ENCODE measurements at places on chromosomes 11 and 22.

DNA sequence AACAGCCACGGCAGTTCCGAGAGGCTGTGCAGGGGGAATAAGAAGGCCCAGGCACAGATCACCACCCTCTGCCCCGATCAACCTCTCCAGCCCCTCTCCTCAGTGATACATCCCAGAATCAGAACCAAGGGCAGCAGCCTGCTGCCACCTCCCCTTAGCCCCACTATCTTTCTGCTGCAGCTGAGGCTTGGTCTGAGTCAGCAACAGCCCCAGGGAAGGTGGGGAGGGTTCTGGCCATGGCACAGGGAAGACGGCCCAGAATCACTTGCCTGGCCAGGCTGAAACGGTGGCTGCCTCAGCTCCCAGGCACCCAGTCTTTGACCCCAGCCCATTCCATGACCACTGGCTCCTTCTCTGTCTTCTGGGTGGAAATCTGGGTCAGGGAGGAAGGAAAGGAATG lies 2.3 kb downstream of the CHID1 start:
- no peak for DNase-seq

- DNase-seq = no peak
These were observed 404.3 kb downstream of the JRKL start for GRCh38 chr11:96794152-96794551.

DNA sequence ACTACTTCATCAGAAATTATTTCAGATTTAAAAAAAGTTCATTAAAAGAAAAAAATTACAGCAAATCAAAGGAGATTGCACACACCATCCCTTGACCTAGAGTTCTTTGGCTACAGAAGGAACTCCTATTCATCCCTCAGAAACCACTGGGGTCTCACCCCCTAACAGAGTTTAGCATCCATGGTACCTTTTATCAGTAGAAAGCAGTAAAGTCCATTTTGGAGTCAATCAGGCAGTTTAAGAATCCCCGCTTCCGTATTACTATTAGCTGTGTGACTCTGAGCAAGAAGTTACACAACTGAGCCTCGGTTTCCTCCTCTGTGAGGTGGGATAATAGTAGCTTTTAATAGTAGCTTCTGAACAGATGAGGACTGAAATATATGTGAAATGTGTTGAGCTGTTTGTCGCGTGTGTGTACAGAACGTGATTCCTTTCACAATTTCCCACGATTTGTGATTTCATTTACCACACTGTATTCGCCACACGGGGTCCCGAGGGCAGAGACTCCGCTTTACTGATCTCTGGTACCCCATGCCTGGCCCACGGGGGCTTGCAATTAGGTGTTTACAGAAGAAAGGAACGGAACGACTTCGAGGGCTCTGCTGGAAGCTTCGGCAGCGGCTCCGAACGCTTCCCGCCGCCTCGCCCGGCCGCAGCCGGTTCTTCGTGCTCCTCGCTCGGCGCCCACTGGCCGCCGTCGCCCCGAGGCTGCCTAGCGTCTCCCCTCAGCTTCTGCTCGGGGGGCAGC lies 72.5 kb upstream of the ZBED5 start:
- no peak for DNase-seq

DNA sequence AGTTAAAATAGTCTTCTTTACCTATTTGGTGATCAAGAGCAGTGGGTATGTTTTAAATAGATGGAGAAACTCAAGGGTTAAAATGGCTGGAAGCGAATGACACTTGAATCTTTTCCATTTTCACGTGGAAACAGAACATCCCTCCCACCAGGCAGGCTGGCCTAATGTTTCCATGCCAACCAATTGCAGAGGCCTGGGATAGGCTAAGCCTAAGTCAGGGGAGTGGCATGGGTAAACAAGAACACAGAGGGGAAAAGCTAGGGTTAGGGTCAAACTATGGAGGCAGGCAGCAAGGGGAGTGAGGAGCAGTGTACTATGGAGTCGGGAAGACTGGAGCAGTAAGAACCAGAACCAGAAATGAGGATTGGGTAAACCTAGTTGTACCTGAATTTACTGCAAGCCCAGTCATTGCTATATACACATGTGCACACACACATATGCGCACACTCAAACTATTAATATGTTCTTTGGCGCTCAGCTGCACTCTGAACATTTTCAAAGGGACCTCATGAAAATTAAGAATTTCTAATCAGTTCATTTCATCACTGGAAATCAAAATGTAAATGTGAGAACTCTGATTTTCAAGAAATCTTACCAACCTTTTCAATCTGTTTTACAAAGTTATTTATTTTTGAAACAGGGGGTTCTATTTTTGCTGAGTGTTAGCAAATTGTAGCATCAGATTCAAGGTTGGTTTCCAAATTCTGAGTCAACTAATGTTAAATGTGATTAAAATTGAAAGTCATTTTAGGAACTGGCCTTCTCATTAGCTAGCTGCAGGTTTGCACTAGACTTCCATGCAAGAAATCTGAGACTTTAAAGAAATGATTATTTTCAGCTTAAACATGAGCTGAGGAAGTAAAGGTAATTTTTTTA lies 327.0 kb upstream of the CCDC90B start:
- DNase-seq = no peak

DNA sequence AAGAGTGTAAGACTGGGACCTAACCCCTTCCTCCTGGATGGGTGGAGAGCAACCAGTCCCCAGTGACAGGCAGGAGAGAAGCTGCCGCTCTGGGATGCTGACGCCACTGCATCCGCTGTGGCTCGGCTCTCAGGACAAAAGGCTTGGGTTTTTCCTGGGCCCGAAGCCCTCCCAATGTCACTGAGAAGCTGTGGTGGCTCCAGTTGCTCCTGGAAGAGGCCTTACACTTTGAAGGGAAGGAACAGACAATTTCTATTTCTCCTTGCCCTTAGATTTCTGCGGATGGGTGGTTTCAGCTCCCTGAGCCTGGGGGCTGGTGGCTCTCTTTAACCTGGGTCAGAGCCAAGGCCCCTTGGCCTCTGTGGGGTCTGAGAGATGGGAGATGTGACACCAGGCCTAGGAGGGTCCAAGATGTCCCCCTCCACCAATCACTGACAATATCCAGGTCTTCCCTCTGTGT lies 21.4 kb downstream of the TPBGL start:
- no peak for DNase-seq

GRCh38 chr22:50485221-50486131 lies 1.2 kb upstream of the MIOX start:
- no peak for DNase-seq

DNA sequence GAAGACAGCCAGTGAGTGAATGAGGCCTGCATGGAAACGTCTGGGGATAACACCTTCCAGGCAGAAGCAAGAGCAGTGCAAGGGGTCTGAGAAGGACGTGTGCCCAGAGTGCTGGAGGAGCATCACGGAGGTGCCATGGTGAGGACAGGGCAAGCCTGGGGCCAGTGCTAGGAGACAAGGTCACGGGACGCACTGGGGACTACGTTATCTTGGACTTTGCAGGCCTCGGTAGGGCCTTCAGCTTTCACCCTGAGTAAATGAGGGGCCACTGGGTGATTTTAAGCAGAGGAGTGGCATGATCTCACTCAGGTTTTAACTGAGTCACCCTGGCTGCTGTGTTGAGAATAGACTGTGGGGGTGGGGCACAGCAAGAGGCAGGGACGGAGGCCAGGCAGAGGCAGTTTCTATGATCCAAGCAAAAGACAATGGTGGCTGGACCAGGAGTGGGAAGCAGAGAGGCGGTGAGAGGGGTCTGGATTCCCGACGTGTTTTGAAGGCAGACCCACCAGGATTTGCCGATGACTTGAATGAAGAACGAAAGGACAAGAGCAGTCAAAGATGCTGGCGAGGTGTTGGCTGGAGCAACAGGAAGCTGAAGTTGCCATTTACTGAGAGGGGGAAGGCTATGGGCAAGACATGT lies 102.7 kb upstream of the PARVA start:
- DNase-seq = no peak

DNA sequence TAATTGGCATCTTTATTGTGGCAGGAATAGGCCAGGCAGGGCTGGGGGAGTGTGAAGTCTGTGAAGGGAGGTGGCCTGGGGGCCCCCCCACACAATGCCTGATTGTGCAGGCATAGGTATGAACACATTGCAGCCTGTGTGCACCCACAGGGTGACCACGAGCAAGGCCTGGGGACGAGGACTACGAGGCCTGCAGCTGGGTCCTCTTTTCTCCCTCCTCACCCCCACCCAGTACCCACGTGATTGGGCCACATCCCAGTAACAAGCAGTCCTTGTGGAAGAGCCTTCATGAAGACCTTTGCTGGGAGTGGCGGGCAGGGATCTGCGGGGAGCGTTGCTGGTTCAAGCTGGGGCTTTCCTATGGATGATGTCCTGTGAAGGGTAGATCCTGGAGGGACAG lies 29.3 kb downstream of the ZBTB16 start:
- DNase-seq = no peak

GRCh38 chr22:28980326-28980725 lies 81.3 kb downstream of the C22orf31 start:
- DNase-seq = no peak

- no peak for DNase-seq
These were observed 34.2 kb upstream of the CTTN start for GRCh38 chr11:70364178-70364577.

DNA sequence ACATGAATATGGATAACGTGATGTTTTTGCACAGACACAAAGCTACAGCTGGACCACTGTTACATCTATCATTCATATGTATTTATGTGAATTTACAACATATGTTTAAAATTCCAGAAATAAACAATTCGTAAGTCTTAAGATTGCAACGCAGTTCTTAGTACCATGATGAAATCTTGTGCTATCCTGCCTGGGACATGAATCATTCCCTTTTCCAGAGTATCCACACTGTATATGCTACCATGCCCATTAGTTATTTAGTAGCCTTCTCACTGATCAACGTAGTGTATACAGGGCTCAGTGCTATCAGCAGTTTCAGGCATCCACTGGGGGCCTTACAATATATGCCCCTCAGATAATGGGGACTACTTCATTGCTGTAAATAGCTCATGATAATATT lies 4.3 kb downstream of the ATL3 start:
- DNase-seq = no peak

- DNase-seq = no peak
These were observed 41.1 kb downstream of the TNRC6B start for GRCh38 chr22:40218723-40219294.

DNA sequence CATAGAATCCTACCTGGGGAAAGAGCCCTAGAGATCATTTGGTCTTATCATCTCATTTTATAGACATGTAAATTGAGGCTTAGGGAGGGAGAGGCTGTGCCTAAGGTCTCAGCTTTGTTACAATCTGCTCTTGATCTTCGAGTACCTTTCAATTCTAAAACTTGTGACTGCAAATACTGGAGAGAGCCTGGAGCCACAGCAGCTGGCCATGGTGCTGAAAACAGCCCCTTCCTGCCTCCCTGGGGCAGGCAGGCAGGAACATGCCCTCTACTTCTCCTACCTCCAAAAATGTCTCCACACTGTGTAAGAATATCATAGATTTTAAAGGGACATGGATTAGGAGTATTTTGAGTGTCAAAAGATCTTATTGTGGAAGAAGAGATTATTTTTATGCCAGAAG lies 52.2 kb downstream of the C22orf42 start:
- no peak for DNase-seq

DNA sequence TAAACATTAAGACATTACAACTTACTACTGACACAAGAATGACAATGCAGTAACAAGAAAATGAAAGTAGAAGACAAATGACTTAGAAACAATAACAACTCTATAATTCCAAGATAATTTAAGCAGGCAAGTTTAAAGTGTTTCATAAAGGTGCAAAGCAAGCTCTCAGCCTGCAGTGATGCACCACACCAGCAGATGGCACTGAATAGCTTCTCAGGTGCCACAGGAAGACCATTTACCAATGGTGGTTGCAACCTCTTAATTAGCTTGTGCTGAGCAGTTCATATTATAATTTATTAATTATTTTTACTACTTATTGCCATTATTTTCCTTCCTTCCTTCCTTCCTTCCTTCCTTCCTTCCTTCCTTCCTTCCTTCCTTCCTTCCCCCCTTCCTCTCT lies 60.6 kb downstream of the NXPE2 start:
- no peak for DNase-seq

GRCh38 chr11:103434073-103434411 lies 324.8 kb downstream of the DYNC2H1 start:
- DNase-seq = no peak

DNA sequence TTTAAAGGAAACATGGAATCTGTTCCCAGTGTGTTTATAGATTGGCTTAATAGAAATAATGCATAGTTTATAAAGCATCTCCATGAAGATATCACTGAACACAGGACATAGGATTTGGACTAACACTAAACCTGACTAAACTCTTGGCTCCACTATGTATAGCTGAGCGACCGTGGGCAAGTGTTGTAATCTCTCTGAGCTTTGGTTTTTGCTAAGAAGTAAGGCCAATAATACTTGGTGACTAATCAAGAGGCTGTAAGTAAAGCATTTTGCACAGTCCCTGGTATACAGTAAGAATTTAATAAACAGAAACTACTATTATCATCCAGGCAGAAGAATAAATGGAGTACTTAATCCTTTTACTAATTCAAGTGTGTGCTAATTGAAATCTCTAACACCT lies 125.5 kb upstream of the MTMR2 start:
- DNase-seq = no peak

GRCh38 chr11:101442171-101442570 lies 141.6 kb downstream of the TRPC6 start:
- DNase-seq = no peak

DNA sequence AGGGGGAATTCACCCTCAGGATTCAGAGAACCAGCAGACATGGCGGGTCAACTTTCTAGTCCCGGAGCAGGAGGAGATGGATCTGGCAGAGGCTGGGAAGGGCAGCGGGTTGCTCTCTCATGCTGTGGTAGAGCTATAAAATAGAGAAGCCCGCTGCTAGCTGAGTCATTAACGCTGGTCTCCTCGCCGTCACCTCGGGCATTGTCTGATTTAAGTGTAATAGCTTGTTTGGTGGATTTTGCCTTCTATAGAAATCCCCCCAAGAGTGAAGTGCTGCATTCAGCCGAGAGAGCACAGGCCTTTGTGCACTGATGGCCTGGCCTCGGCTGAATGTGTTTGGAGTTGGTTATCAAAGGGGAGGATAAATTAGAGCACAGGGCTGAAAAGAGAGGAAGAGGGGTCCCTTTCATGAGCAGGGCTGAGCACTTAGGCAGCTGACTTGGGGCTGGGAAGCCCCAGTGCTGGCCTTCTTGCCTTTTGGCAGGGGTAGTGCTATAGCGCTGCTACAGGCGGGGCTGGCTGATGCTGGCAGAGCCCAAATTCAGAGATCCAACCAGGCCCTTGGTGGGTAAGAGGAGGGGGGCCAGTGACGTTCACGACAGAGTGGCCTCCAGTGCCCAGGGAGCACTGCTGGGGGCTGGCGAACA lies 161.1 kb upstream of the CADM1 start:
- DNase-seq = no peak

GRCh38 chr22:44371741-44372525 lies 59.2 kb upstream of the SHISAL1 start:
- DNase-seq = no peak

DNA sequence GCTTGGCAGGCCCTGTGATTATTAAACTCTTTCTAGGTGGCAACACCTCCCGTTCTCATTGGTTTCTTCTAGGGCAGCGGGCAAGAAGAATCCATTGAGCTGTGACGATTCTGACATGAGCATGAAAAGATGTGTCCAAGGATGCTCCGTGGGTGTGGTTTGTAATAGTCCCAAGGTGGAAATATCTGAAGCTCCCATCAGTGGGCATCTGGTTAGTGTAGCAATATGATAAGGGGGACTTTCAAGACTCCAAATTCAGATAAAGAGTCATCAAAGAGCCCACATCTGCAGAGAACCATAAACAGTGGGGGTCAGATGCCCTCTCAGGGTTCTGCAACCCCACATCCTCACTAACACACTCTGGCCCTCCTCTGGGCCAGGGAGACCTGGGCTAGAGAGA lies 42.6 kb downstream of the TST start:
- DNase-seq = no peak
